ENCODE measurements at places on chromosomes 6 and 20.

DNA sequence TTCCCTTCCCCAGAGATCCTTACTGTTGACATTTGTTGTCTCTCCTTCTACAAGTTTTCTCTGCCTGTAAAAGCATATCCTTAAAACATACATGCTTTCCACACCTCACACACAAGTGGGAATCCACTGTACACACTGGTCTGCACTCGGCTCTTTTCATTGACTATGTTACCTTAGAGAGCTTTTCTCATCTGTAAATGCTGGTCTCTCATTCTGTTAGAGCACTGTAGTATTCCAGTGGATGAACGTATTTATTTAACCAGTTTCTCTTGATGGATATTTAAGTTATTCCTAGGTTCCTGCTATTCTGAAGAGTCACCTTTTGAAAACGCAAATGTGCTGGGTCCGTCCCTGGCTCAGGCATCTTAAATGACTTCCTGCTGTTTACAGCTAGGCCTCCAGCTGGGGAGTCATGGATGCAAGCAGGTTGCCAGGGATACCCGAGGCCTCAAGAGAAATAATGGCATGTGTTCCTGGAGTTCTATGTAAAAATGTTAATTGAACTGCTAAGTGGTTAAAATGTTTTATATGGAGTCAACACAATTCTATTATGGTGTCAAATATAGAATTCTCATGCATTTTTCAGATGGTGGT lies 61.1 kb upstream of the TGM3 start:
- DNase-seq = no peak

DNA sequence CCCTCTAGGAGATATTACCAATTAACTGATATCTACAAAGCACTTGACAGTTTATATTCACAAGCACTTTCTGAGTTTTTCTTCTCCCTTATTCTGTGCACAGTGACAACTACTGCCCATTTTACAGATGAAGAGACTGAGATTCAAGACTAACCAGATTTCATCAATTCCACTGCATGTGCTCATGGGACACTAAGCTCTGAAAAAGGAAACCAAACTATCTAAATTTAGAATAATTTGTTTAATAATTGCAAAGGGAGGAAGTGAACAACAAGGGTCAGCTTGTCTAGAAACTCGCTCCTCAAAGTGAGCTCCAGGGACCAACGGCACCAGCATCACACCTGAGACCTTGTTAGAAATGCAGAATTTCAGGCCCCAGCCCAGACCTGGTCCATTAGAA lies 50.8 kb upstream of the MYLIP start:
- no peak for DNase-seq

DNA sequence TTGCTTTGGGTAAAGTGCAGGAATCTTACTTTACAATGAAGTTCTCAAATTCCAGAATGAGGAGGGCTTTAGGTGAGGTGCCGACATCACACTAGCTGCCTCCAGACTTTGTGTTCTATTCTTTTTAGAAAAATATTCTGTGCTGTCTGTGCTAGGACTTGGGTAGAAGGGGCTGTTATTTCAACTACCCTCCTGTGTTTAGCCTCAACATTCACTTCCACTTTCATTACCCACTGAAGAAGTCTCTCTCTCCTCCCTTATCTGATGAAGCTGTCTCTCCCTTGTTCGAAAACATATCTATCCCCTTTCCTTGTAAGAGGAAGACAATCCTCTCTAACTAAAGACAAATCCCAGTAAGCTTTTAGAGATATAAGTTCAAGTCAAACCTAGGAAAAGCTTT lies 25.0 kb upstream of the BRPF3 start:
- no peak for DNase-seq

DNA sequence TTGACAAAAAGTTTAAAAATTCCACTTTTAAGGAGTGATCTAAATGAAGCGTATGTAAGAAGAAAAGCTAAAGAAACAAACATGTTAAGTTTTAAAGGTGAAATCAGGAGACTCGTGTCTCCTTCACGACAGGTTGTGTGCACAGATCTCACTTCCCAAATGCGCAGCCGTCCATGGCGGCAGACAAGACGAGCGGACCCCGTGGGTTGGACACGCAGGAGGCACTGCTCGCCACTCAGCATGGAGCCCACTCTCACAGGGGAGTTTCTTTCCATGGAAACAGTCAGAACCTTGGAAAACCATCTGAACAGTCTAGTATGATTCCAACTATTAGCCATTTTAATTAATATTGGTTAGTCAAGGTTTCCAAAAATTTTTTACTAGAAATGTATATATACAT lies 48.9 kb downstream of the WDR27 start:
- no peak for DNase-seq

DNA sequence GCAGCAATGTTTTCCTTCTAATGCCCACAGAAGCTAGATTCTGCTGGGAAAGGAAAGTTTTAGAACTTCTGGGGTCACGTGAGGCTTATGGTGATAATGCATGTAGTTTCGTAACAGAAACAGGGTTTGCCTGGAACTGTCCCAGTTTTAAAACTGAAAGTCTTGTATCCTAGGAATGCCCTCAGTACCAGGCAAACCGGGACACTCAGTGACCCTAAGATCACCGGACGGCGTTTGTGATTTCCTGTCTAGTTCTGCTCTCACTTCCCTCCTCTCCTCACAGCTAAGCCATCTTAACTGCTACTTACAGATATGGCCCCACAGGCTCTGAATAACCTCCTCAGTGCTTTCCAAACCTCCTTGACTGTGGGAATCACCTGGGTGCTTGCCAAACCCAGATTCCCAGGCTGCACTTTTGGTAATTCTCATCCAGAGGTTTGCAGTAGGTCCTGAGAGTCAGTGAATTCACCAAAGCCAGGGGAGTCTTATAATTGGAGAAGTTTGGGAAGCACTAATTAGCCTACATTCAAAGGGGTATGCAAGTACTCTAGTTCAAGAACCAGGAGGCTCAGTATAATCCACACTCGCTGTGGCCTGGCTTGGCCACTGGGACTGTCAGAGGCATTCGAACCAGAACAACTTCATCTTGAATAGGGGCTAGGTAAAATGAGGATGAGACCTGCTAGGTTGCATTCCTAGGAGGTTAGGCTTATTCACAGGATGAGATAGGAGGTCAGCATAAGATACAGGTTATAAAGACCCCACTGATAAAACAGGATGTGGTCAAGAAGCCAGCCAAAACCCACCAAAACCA lies 231.6 kb upstream of the MYLIP start:
- DNase-seq = peak; percentile 30

GRCh38 chr6:167136376-167136775 lies 13.5 kb downstream of the CCR6 start:
- peak; percentile 10 for DNase-seq

- DNase-seq = no peak
These were observed 34.4 kb upstream of the CDH22 start for GRCh38 chr20:46342451-46343347.

- no peak for DNase-seq
These were observed 177.3 kb downstream of the CDKAL1 start for GRCh38 chr6:20711518-20711917.

- no peak for DNase-seq
These were observed 376 bp downstream of the C20orf202 start for GRCh38 chr20:1203630-1204029.

- peak; percentile 34 for DNase-seq
These were observed 41.6 kb downstream of the MRAP2 start for GRCh38 chr6:84074988-84075781.

DNA sequence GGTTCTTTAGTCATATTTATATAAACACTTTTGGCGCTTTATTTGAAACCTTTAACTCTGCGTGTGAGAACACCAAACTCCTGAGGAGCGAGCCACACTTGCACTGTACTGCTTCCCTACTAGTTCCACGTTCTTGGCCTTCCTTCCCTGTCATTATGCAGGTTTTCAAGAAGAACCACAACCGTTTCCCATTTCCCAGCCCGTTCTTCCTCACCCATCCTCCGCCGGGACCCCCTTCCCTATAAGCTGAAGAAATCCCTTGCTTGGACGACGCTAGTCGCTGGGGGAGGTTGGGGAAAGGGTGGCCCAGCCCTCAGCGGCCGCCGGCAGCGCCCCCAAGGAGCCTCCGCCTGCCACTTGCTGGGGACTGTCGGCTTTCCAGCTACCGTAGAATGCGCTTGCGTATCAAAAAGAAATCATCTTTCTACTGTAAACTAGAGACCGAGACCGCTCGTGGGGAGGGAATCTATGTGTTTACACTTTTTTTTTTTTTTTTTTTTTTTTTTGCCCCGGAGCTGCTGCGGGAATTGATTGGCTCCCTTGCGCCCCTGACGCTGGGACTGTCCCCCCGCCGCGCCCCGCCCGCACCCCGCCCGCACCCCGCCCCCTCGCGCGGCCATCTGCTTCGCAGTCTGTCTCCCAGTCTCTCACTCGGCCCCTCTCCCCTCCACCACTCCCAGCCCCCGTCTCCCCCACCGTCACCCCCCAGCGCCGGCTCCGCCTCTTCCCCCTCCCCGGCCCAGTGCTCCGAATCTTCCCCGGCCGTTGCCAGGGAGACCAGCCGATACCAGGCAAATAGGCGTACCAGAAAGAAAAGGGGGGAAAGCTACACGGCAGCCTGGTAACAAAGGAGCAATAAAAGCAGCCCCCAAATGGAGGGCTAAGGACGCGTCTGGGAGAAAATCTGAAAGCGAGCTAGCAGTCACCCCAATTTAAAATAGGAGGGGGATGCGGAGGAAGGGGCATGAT lies 2.3 kb upstream of the MARCKS start:
- no peak for DNase-seq

DNA sequence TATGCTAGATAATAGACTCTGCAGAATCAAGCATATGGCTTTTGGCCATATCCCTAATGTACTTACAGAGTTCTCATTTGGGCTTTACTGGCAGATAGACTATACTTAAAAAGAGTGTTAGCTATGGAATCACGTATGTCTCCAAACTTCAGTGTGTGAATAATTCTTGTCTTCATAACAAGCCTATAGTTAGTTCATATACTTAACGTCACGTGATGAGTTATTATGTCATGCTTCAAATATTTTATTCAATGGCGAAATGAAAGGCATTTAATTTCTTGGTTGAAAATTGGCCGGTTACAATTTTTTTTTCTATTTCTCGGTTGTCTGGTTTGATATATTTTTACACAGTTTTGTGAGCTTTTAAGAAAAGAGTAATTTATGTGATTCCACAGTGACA lies 62.7 kb downstream of the MEI4 start:
- DNase-seq = no peak

DNA sequence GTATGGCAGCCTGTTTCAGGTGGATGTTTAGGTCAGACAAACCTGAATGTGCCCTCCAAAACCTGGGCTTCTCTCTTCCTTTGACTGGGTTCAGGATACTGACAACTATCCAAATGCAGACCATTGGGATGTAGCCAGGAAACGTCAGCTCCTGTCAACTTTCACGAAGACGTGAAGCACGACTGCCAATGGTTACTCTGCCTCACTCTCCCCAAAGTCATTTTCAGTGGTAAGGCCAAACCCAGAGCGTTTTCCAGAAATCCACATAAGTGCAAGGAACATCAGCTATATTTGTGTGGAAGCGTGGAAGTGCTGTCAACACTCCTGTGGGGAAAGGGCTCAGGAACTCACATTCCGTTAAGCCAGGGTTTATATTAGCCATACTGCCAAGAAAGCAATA lies 20.1 kb upstream of the RCAN2 start:
- DNase-seq = no peak

- no peak for DNase-seq
These were observed 12.9 kb downstream of the THBS2 start for GRCh38 chr6:169240591-169241390.

DNA sequence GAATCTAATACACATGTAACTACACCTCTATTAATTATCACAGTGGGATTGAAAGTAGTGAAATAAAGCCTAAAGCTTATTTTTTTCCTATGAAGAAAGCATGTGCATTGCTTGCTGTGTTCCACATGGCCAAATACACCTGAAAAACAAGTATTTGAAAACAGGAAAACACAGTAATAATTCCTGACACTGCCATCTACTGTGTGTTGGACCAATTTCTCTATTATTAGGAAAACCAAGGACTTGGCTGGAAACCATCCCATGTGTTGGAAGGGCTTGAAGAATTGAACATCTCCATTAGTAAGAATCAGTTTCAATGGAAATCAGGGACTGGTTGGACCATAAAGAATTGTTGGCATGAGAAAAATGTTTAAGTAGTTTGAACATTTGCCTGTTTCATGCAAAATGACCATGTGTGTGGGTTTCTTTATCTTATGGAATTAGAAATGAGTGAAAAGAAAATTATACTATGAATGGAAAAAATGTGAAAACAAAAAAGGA lies 124.1 kb downstream of the PHF3 start:
- DNase-seq = no peak
